Stimulated activated CD4-positive, alpha-beta T cell treated with anti-CD3 and anti-CD28 coated beads, TNF-alpha, amount 100 ng/mL, for 1 hour (primary cell): ENCODE measurements at places on chromosomes 2 and 18.

GRCh38 chr2:10834068-10834655, 21.6 kb upstream of the PDIA6 start:
- DNase-seq = no peak

GRCh38 chr18:61569176-61569892, 236.1 kb downstream of the CDH20 start:
- DNase-seq = no peak

GRCh38 chr2:25339791-25340180, 1.9 kb downstream of the DNMT3A start:
- DNase-seq = no peak

GRCh38 chr18:63446266-63446665, 24.0 kb upstream of the VPS4B start:
- no peak for DNase-seq

- no peak for DNase-seq
These were observed 96.1 kb upstream of the LMAN1 start for GRCh38 chr18:59454909-59455727.

GRCh38 chr2:126899616-126900185, 1.0 kb downstream of the TEX51 start:
- DNase-seq = no peak

GRCh38 chr2:167653131-167653530, 594.3 kb downstream of the STK39 start:
- no peak for DNase-seq

DNA sequence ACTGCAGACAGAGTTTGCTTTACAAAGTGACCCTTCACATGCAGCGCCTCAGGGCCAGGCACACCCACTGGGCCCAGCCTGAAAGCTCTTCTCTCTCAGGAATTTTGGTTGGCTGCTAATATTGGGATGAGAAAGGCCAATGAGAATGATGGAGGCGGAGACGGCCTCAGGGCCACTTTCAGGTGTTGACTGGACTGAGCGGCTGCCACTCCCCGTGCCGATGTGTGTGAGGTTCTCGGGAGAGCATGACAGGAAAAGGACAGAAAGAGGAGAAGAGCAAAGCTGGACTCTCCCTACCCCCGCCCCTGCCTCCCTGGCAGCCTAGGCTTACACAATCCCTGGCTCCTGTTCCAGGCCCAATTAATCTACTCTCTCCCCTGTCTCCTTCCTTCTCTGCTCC, 155.7 kb downstream of the CELF4 start:
- no peak for DNase-seq

DNA sequence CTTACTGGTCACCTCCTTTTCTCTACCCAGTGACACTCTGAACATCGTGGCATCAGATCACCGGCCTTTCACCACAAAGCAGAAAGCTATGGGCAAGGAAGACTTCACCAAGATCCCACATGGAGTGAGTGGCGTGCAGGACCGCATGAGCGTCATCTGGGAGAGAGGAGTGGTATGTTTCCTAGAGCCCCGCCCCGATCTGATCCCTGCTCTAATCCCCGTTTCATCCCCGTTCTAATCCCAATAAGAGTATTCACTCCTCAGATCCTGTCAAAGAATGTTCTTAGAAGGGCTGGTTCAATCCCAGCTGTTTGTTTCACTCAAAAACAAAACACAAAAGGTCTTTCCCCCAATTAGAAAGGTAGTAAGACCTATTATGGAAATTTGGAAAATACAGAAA, 30.4 kb upstream of the MAPRE3 start:
- DNase-seq = no peak

GRCh38 chr2:120079647-120080046, 66.8 kb downstream of the EPB41L5 start:
- no peak for DNase-seq

- DNase-seq = no peak
These were observed 336.3 kb downstream of the DYSF start for GRCh38 chr2:71789556-71790204.

DNA sequence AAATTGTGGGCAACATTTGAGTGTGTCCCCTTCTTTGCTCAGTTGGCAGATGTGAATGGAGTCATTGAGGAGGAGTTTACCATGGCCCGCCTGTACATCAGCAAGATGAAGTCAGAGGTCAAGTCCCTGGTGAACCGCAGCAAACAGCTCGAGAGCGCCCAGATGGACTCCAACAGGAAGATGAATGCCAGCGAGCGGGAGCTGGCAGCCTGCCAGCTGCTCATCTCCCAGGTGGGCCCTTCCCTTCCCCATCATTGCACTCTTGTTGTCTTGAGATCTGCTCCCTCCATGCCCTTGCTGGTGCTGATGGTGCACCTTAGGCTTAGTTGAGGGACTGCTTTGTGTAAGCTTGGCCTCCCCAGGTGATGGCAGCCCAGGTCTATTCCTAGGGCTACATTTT, 47.5 kb upstream of the LYPD6B start:
- DNase-seq = no peak

DNA sequence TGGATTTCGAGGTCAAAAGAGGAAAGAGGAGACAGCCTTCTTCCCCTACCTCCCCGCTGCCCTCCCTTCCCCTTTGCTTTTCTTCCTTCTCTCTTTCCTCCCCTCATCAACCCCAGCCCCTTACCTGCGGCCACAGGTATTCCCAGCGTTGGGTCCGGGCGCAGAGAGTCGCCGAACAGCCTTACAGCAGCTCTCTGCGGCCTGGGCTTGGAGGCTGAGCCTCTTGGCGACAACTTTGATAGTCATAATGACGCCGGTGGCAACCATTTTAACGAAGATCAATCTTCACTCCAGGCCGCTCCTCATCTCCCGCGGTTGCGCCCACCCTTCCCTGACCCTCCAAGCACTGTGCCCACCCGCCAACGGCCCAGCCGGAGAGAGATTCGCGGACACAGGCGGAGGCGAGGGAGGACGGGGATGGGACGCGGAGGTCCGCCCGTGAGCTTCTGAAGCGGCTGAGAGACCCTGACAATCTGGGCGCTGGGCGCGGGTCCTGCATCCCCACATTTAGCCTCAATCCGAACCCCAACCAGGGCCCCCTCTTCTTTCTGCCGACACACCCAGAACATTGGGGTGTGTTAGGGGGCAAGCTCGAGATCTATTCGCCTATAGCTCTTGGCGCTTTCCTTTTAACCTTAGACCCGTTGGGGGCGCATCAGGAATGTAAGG, 1.5 kb upstream of the EVX2 start:
- no peak for DNase-seq

DNA sequence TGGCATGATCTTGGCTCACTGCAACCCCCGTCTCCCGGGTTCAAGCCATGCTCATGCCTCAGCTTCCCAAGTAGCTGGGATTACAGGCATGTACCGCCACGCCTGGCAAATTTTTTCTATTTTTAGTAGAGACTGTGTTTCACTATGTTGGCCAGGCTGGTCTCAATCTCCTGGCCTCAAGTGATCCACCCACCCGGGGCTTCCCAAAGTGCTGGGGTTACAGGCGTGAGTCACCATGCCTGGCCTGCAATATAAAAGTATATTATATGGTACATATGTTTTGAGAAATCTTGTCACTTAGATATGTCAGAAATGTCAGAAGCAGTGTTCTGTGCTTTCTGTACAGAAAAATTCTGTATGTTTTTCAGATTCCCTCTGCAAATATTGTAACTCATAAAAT, 19.2 kb upstream of the XPO1 start:
- DNase-seq = no peak

- no peak for DNase-seq
These were observed at the start of gene PRKCE for GRCh38 chr2:45651415-45652089. PRKCE (plus strand) TSS chr2:45651675.

GRCh38 chr2:187138265-187138664, 289.3 kb upstream of the ZSWIM2 start:
- no peak for DNase-seq

GRCh38 chr2:149329068-149329467, 1.3 kb upstream of the LYPD6 start:
- no peak for DNase-seq

GRCh38 chr2:223549215-223549614, 52.9 kb downstream of the SCG2 start:
- no peak for DNase-seq

- DNase-seq = no peak
These were observed 3.7 kb upstream of the MFSD6 start for GRCh38 chr2:190404487-190404886.

DNA sequence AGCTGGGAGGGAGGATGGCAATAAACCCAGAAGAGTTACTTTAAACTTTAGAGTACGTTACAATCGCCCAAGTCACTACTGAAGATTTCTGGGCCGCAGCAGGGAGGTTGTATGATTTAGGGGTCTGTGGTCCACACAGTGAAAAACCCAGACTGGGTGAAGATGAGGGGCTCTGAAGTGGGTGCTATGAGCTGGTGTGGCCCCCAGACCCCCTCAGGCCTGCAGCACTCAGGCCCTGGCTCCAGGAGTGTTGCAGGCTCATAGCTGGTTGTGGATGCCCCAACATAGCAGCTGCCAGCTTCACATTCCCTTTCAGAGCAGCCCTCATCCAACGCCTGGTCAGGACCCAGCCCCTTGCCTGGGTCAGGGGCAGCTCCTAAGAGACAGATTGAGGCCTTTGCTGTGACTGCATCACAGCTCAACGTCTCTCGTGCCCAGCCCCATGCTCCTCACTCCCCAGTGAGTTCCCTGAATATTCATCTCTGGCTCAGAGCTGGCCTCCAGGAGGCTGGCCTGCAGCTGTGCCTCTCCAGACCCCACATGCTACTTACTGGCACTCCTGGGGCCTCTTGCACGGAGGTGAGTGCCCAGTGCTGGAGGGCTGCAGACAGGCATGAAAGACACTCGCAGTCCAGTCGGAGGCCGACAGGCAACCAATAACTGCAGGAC, 94.5 kb upstream of the MYCN start:
- no peak for DNase-seq

GRCh38 chr2:33130054-33130447, 183.3 kb downstream of the LTBP1 start:
- DNase-seq = no peak

- no peak for DNase-seq
These were observed 9.3 kb downstream of the TMEM182 start for GRCh38 chr2:102771114-102771513.

DNA sequence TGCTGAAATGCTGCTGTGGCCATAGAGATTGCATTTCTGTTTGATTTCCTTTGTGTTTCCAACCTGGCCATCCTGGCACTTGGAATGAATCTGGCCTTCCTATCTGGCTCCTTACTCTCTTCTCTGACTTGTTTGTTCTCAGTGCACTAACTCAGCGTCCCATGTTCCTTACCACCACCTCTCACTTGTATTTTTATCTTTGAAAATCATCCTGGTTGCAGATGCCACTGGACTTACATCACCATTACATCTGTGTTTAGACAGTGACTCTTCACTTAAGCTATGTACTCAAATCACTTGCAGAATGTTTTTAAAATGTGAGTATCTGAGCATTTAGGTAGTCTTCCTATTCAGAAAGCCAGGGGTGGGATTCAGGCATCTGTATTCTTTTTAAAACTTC, 239.5 kb downstream of the WDR7 start:
- no peak for DNase-seq

- DNase-seq = no peak
These were observed 58.7 kb upstream of the ACTR3 start for GRCh38 chr2:113831161-113831560.

GRCh38 chr18:9637036-9637767, 22.8 kb upstream of the PPP4R1 start:
- DNase-seq = no peak

DNA sequence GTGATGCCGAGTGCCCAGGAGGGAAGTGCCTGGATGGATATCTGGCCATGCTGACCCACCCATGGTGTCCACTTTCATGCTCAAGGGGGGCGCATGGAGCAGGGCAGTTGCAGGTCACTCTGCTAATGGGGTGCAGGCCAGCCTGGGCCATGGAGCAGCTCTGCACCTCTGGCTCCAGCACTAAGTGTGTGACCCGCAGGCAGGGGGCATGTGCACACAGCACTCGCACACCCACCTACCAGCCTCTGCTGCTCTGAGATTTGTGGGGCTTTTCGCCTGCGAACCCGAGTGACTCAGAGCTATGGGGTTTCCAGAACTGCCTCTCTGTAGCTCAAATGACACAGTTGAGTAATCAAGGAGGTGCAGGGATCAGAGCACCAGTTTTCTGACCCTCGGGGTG, 66.2 kb downstream of the CYP26B1 start:
- DNase-seq = no peak

- DNase-seq = no peak
These were observed 997.9 kb upstream of the CELF4 start for GRCh38 chr18:38563396-38563980.

DNA sequence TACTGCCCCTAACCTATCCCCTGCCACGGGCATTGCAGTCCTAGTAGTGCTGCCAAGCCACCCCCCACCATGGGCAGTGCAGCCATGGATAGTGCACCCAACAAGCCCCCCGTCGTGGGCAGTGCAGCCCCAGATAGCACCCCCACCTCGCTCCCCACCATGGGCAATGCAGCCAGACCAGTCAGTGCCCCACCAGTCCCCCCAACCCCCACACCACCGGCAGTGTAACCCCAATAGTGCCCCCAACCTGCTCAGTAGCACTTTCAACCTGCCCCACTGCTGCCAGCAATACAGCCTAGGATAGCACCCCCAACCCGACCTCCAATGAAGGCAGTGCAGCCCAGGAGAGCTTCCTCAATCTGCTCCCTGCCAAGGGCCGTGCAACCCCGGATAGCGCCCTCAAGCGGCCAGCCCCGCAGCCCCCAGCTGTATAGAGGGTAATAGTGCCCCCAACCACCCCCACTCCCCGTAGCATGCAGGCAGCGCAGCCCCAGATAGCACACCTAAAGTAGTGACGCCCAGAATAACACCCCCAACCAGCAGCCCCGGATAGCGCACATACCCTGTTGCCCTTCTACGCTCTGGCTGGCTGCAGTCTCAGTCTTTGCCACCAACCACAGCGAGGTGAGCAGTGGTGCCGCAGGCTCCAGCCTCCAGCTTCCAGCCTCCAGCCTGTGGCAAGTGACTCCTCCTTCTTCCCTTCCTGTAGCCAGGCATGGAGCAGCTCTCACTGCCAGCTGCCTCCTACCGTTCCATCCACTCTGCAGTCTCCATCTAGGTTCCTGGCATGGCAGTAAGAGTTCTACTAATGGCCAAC, 45.4 kb upstream of the ANKRD62 start:
- no peak for DNase-seq

DNA sequence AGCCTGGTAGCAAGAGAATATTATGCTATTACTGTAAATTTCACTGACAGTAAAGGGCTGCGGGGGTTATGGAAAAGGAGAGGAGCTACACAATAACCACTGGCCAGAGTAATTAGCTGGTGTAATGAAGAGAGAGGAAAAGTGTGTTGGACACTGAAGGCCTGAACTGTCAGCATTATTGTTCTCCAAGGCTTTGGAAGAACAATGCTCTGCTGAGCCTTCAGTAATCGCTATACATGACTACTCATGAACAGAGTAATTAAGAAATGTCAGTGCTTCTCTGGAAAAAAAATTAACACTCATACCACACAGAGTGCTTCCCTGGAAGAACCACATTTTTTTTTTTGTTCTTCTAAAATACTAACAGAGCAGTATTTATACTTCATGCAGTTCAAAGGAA, 931.3 kb downstream of the CPS1 start:
- no peak for DNase-seq

DNA sequence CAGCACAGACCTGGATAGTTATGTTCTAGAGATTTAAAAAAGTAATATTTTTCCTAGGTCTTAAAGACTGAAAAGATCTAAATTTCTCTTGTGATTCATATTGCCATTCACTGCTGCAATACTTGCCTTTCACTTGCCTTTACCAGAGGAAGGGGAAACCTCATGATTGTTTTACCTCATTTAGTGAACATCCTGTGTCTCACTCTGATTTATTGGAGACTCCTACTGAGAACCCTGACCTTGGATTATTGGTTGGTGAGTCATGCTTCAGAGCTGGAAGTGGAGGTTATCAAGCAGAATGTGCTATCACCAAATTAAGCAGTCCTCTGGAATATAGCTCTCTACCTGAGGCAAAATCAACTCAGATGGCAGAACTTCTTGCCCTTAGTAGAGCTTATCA, 500.5 kb downstream of the TSN start:
- DNase-seq = no peak
